ENCODE measurements at places on chromosomes 13 and 19.

DNA sequence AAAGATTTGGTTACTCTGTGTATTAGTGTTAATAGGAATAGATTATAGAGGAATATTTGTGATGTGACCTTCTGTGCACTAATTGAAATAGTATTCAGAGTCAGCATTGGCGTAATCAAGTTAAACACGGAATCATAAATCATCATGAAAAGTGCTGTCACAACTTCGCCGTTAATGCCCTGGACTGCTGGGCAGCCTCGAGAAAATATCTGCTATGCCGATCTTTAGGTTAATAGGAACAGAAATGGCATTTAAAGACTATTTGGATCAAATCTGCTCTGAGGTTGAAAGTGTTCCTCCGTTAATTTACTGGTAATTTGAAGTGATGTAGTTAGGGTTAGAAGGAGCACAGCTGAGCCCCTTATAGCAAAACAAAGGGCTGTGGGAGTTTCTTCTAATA lies 219.0 kb downstream of the MZT1 start:
- DNase-seq: no peak

- no peak for DNase-seq
Observed at GRCh38 chr19:46755853-46756543, 9.7 kb upstream of the STRN4 start.

- no peak for DNase-seq
Observed at GRCh38 chr13:100513171-100513570, 75.4 kb downstream of the GGACT start.

DNA sequence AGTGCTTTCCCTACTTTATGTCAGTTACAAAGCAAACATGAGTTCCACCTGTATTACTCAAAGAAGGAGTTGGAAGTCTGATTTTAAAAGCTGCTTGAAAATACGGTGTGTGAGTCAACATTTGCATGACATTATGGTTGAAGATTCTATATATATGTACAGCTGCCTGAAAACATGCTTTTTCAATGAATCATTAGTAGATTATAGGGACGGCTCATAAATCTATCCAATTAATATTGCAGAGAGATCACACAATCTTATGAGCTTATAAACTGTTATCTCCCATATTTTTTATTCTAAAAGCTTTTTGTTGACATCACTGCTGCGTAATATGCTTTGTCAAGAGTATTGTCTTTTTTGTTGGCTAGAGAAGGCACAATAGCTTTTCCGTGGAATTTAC lies 873.8 kb downstream of the SLITRK6 start:
- DNase-seq: no peak

DNA sequence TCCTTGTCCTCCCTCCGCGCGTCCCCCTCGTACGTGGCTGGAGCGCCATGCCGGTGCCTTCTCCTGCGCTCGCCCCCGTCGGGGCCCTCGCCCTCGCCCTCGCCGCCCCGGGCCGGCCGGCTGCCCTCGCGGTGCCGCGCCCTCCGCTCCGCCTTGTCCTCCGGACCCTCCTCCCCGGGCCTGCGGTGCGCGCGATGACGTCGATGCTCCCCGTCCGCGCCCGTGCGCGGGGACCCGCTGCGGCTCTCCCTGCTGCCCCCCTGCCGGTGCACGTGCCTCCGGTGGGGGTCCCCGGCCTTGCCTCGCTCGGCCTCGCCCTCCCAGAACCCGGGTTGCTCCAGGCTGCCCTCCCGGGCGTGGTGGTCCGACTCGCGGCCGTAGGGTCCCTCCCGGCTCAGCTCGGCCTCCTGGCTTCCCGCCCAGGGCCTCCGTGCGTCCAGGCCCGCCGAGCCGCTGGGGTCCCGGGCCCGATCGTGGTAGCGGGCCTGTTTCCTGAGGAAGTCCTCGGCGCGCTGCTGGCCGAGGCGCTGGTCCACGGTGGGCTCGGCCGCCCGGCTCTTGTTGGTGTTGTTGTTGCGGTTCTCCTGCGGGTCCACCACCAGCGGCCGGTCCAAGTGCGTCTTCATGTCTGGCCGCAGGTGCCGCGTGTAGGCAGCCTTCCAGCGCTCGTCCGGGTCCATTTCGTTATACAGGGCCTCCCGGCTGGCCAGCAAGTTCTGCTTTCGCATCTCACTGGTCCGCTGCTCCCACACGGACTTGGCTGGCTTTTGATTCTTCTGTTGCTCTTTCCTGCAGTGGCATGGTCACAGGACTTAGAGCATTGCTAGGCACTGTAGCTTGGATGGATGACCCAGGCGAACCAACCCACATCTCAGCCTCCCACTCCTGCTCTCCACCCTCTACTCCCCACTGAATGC lies 148.6 kb downstream of the IER2 start:
- no peak for DNase-seq

- DNase-seq: no peak
Observed at GRCh38 chr19:45848922-45849321, 14.0 kb downstream of the SYMPK start.

DNA sequence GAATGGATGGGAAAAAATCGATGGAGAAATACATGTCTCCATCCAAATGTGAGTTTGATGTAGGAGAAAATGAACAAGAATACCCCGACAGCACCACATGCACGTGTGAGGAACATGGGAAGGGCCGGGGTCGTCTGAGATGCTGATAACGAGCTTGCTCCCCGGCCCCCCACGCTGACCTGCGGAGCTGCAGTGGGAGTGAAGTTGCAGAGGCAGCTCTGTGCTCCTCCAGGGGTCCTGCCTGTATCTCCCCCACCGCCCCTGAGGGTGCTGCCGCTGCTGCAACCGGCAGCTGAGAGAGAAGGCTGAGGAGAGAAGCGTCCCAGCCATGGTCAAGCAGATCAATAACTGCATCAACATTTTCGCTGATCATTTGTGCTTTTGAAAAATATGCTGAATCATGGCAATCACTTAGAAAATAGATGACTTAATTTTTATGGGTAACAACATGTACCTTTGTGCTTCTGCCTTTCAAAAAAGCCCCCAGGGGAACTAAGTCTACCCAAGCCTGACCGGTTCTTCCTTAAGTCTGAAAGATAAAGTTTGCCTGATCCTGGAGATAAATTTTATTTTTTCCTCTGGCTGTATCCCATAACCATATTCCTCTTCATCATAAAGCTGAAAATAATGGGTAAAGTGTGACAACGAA lies 18.2 kb upstream of the NAXD start:
- DNase-seq: no peak

- no peak for DNase-seq
Observed at GRCh38 chr13:67090856-67091255, 139.3 kb downstream of the PCDH9 start.

DNA sequence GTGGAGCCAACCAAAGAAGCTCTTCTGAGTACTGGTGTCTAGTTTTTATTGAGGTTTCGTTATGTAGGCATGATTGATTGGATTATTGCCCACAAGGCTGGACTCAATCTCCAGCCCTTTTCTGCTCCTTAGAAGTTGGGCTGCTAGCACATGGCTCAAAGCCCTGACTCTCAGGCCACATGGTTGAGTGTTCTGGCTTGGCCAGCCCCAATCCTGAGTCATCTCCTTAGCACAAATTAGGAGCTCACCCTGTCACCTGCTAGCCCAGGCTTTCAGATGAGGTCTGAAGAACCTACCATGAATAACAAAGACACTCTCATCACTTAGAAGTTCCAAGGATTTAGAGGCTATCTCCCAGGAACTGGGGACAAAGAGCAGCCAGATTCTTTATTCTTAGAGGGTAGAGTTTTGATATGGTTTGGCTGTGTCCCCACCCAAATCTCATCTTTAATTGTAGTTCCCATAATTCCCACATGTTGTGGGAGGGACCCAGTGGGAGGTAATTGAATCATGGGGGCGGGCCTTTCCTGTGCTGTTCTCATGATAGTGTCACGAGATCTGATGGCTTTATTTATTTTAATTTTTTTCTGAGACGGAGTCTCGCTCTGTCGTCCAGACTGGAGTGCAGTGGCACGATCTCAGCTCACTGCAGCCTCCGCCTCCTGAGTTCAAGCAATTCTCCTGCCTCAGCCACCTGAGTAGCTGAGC lies 11.3 kb downstream of the DPY19L3 start:
- no peak for DNase-seq

- DNase-seq: no peak
Observed at GRCh38 chr13:107365466-107366215, 797.7 kb upstream of the ARGLU1 start.

DNA sequence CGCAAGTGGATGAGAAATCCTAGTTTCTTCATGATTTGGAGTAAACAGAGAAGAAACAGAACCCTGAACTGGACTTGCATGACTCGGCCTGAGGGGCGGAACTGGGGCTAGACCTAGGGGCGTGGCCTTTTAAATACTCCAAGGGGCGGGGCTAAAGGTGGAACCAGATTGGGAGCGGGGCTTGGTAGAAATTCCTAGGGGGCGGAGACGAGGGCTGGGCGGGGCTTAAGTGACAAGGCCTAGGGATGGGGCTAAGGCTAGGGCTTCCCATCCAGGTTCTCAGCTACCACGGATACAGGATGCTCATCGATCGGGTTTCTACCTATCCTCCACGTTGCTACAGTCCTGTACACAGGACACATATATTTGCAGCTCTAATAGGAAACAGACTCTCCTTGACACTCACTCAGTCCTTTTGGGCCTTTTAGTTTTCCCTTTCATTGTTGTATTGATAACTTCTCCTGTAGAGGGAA lies 372 bp upstream of the ZNF699 start:
- no peak for DNase-seq

GRCh38 chr19:34269081-34269480 lies 14.7 kb downstream of the GARRE1 start:
- DNase-seq: no peak

DNA sequence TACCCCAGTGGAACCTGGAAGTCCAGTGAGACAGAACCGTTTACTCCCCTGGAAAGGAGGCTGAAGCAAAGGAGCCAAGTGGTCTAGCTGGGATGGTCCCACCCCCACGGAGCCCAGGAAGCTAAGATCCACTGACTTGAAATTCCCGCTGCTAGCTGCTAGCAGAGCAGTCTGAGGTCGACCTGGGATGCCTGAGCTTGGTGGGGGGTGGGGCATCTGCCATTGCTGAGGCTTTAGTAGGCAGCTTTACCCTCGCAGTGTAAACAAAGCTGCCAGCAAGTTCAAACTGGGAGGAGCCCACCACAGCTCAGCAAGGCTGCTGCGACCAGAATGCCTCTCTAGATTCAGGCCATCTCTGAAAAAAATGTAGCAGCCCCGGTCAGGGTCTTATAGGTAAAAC lies 437.0 kb downstream of the SUCLA2 start:
- DNase-seq: no peak

GRCh38 chr19:23460656-23461055 lies 65.4 kb upstream of the ZNF91 start:
- DNase-seq: no peak

- no peak for DNase-seq
Observed at GRCh38 chr13:44817131-44817671, 172.1 kb downstream of the NUFIP1 start.

GRCh38 chr13:108741930-108742329 lies 112.5 kb downstream of the MYO16 start:
- no peak for DNase-seq

DNA sequence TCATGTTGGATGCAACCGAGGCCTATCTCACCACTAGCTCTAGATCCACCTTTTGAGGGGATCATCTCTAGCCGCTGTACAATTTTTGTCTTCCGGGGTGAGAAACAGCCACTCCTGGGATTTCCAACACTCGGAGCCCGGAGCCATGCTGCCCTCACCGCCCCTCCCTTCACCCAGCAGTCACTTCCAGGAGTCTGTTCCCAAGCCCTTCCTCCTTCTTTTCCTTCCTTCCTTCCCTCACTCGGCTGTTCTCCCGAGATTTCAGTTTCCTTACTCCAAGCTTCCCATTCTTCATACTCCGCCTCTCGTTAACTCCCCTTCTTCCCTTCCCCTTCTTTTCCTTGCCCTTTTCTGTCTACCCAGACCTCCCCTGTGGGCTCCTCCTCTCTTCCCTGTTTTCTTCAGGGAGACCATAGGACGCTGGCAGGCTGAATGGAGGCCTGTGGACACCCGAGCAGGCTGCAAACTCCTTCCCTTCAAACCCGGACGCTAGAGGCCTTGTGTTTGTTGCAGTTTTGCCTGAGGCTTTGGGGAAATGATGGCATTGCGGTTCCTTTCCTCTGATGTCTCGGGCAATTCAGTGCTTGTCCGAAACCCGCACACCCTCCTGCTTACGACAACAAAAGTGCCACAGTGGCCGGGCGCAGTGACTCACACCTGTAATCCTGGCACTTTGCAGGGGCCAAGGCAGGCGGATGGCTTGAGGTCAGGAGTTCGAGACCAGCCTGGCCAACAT lies 96.0 kb downstream of the CAB39L start:
- DNase-seq: no peak

DNA sequence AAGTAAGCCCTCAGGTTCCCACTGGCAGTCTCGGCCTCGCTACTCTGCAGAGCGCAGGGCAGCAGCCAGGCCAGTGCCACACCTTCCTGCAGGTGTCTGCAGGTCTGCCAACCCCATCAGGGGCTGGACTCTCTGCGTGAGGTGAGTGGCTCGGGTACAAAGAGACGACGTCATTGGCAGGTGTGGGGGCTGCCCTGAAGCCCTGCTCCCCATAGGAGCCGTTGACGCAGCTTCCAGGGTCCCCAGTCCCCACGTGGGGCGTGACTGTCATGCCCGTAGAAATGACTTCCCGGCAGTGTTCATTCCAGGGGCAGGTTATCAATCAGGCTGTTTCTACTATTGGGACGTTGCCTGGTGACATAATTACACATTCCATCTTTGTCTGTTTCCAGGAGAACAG lies 15.3 kb upstream of the GJB6 start:
- no peak for DNase-seq

DNA sequence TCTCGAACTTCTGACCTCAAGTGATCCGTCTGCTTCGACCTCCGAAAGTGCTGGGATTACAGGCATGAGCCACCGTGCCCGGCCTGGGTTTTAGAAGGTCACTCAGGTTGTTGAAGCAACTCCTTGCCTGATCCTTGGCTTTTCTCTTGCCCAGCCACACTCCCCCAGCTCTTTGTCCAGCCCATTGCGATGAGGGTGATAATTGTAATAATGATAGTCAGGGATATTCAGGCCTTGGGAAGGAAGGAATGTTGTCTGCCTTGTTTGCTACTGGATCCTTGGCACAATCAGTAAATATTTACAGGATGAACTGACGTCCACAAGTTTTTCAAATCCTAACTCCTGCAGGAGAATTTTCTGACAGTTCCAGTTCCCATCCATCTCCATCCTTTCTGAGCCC lies 1.8 kb downstream of the THOP1 start:
- no peak for DNase-seq

- no peak for DNase-seq
Observed at GRCh38 chr13:106373304-106373988, 162.0 kb downstream of the EFNB2 start.

Measured in stimulated activated CD4-positive, alpha-beta T cell treated with anti-CD3 and anti-CD28 coated beads, TNF-alpha, amount 100 ng/mL, for 4 hours (primary cell).